Stimulated activated CD8-positive, alpha-beta memory T cell treated with anti-CD3 and anti-CD28 coated beads, Interleukin-7, amount 100 ng/mL, for 1 hour (primary cell): ENCODE measurements at places on chromosomes 7 and 10.
A peak's percentile ranks its signal among the peaks of the same experiment; 100 is the strongest.

GRCh38 chr10:58438340-58438871, 53.2 kb downstream of the TFAM start:
- no peak for DNase-seq

GRCh38 chr7:29248713-29249382, 54.3 kb downstream of the CHN2 start:
- no peak for DNase-seq

- no peak for DNase-seq
Observed at GRCh38 chr7:113550966-113551365, 367.8 kb downstream of the PPP1R3A start.

GRCh38 chr10:97399843-97400545, 1.1 kb downstream of the RRP12 start:
- DNase-seq = no peak

GRCh38 chr10:65294329-65294728, 1631.5 kb upstream of the LRRTM3 start:
- DNase-seq = no peak

DNA sequence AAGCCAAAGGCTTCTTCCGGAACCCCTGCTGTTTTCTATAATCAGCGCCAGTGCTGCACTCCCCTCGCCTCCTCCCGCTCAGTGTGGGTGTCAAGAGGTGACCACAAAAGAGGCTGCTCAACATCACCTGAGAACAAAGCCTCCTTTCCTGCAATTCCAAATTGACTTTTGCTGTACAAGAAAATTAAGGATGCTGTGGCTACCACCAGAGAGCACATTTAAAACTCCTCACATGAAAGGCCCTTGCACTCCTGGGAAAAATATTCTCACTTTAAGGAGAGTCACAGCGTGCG, 96.4 kb downstream of the HIPK2 start:
- no peak for DNase-seq

GRCh38 chr7:44307301-44307900, 18.0 kb downstream of the CAMK2B start:
- no peak for DNase-seq

DNA sequence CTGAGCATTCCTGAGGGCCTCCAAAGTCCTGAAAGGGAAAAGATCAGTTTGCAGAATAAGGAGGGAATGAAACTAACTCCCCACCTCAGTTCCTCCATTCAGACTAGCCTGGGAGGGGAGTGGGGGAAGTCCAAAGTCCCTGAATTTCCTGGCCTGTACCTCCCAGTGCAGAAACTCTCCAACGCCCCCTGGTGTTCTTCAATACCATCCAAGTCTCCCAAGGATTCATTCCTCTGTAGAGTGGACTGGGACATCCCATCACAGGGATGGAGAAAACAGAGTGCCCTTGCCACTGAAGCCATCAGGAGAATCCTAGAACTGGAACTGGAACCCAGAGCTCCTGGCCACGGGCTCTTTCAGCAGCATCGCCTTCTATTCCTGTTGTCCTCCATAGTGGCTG, 1.6 kb upstream of the COL13A1 start:
- DNase-seq = no peak

- DNase-seq = no peak
Observed at GRCh38 chr7:96303686-96304443, 18.0 kb downstream of the SLC25A13 start.

DNA sequence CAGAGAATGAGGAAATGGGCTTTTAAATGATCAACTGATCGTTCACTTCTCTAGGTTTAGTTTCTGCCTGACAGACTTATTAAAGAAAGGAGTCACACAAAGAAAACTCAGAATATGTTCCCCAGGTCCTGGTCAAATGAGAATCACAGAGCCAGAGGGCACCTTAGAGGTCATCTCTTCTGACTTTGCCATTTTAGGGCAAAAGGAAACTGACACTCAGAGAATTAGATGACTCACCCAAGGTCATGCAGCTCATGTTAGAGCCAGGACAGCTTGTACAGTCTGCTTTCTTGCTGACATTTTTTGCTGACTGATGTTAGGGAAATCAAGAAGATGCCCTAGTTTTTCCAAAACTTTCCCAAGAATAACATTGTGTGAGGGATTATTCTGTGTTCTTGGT, 312.7 kb upstream of the SP8 start:
- no peak for DNase-seq

DNA sequence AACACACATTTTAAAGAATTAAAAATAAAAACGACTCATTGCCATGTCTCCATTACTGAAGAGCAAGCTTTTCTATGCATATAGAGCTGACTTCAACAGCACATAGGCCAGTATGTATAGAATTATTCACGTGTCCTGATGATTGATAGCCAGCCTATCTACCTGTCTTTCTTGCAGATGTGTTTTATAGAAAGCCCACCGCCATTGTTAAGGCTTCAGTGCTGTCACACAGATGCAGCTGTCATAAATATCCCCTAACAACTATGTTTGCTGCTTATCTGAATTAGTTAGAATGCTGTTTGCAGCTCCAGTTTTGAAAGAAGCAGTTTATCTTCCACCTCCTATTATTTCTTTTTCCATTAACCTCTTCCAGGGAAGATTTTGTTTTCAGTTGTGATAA, 235.9 kb downstream of the SLC25A13 start:
- no peak for DNase-seq

DNA sequence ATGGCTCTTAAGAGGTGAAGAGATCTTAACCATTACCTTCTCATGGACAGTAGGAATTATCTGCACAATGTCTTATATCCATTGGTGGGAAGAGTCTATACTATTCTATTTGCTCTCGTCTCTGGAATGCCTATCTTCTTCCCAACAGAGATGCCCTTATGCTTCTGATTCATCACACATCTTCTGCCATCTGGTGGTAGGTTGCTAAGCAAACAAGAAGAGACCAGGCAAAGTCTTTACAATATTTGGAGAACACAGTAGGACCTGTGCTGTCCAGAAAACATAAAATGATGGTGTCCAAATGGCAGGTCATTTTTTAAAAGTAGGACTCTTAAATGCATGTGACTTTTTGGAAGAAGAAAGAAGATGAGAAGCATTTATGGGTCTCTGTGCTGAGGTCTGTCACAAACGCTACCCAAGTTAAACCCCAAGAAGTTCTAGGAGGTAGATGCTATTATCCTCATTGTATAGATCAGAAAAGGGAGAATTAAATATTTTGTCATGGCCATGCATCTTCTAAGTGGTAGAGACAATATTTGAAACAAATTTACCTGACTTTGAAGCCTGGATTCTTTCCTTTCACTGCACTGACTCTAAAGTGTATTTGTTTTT, 67.8 kb upstream of the NXPH1 start:
- DNase-seq = no peak

DNA sequence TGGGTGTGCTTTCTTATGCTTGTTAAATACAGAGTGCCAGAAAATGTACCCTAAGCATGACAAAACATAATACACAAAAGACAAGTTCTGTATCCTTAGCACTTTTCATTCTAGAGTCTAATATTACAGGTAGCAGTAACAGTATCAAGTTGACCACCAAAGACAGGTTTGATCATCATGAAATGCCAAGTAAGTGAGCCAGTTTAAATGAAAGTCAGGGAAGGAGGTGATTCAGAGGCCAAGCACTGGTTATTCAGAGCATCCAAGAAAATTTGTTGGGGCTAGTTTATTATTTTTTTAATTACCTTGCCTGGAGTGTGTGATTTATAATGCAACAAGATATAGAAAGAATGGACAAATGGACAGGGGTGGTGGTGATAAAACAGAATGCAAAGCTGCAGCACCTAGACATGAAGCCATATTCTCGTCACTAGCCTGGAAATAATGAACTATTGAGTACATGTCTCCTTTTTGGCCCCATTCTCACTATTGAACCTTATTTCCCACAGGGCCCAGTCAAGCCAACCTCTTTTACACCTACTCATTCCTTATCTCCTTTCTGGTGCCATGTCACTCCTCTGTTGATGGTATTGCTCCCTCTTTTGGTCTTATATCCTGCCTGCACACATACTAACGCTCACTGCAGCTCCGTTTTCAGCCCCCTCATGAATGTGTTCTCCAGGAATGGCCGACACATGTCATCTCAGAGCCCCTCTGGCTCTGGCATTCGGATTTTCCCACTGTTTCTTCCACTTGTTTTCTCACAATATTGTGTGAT, 78.6 kb upstream of the GLCCI1 start:
- no peak for DNase-seq

GRCh38 chr7:130917669-130918128, 183.7 kb upstream of the KLF14 start:
- no peak for DNase-seq

DNA sequence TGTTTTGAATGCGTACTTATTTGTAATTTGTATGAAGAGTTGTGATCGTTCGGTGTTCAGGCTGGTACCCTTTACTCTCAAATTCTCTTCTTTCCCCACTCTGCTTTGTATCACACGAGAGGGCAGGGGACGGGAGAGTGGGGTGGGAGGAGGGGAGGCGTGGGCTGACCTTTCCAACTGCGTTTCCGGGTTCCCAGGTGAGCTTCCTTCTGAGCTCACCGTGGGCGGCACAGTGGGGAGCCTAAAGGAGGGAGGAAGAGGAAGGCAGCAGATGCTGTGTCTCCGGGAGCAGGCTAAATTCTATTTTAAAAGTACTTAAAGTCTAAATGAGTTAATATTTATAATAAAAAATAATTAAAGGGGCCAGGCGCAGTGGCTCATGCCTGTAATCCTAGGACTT, 7.4 kb upstream of the XRCC2 start:
- no peak for DNase-seq

DNA sequence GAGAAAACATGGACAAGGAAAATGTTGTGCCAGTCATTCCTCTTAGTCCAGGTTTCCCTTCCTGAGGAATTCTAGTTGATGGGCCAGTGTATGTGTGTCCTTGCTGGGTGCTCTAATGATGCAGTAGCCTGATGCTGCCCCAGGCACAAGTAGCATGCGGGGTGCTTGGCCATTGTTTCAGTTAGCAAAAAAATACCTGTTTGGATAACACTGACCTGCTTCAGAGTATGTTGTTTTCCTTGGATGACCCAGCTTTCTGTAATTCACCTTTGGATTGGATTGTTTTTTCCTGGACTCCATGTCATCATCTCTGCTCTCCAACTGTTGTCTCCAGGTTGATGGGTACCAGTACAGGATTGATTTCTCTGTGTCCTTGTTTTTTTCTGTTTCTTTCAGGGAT, 169.2 kb downstream of the SND1 start:
- no peak for DNase-seq

DNA sequence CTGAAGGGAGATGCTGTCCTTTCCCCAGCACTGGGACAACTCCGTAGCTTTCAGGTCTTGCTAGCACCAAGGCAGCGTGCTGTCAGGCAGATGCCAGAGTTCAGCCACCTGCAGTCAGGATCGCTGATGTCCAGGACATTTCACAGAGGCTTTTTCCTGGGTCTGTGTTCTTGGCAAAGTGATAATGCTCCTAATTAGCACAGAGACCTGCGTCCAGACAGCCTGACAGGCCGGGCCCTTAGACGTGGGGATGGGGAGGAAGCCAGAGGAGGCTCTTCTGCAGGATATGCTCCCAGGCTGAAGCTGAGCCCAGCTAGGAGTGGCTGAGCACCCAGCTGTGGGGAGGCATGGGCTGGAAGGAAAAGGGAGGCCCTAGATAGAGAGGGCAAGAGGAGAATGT, 82.5 kb upstream of the TBX20 start:
- DNase-seq = no peak

DNA sequence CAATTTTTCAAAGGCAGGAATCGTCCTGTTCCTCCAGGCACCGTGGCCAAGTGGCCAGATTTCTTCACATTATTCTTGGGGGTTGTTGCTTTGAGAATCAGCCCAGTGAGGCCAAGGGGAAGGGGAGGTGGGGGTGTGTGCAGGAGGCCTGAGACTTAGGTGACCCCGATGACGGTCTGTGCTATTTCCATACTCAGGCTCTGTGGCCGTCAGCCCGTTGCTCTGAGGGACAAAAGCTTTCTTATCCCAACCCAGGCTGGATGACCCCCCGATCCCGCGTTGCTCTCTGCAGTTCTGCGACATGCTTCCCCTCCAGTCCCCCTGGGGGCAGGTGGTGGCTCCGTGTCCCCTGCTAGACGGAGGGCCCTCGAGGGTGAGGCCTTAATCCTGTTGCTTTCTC, 14.2 kb downstream of the DOCK1 start:
- no peak for DNase-seq

GRCh38 chr7:43666938-43667337, 62.4 kb downstream of the COA1 start:
- DNase-seq = no peak

GRCh38 chr10:44470784-44471183, 85.9 kb upstream of the CXCL12 start:
- DNase-seq = no peak

- no peak for DNase-seq
Observed at GRCh38 chr7:26090927-26091519, 61.0 kb upstream of the NFE2L3 start.

DNA sequence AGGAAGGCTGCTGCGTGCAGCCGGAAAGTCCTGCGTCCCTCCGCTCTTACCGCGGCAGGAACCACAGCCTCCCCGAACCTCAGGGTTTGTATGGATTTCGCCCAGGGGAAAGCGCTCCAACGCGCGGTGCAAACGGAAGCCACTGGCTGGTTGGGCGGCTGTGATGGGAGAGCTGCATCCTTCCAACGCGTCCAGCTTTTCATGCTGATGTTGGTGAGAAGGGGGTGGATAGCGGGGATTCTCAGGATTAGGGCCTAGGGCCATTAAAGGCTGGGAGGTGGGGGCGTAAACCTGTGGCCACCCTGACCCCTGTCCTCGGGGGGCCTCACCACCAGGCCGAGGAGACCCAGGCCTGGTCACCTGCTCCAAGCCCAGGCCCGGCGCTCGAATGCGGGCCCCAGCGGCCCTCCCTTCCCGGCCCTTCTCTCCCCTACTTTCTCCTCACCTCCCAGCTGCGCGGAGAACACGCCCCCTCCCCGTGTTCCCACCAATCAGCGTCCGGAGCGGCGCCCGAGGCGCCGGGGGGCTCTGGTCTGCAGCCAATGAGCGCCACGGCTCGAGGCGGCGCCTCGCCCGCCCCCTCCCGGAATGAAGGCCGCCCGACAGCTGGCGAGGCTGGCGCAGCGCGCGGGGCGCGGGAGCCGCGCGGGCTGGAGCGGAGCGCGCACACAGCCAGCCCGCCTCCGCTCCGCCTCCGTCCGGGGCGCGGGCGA, 458 bp upstream of the NANOS1 start:
- peak; percentile 57 for DNase-seq

GRCh38 chr10:4865945-4866661, 40.1 kb downstream of the AKR1E2 start:
- no peak for DNase-seq

DNA sequence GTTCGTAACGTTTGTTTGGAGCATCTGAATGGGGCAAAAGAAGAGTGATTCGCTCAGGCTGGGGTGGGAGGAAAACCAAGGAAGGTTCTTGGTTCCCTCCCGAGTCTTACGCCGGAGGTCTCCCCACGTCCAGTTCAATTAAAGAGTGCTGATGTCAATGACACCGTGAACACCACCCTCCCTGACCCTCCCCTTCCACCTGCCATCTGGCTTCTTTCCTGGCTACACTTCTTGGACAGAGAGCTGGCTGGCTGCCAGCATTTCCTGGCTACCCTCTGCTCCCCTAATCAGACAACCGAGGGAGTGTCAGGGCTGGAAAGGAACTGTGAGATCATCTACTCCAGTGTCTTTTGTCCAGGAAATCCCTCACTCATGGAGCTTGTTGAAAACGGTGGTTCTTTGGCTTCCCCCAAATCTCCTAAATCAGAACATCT, 24.1 kb upstream of the FFAR4 start:
- DNase-seq = no peak
